Uterine smooth muscle cell (primary cell): ENCODE measurements at places on chromosomes 12 and 14. TPM values are rescaled to one million over a fixed set of nuclear protein-coding genes. Genes with fewer than 3 reads are reported as not detected.

Gene KERA
- total RNA-seq = not detected in 2 replicates

Gene NFKBIA
- total RNA-seq = 68.6 and 75.8 TPM in 2 replicates

Gene GPR65
- total RNA-seq = not detected in 2 replicates

Gene STYX
- 16.6 and 17.5 TPM in 2 replicates for total RNA-seq

Gene CLBA1
- 8.0 and 16.7 TPM in 2 replicates for total RNA-seq

Gene VRTN
- not detected in 2 replicates for total RNA-seq

Gene SYT10
- total RNA-seq = not detected in 2 replicates

Gene STRAP
- 75.6 and 107 TPM in 2 replicates for total RNA-seq

Gene ADAMTS20
- not detected in 2 replicates for total RNA-seq

Gene REP15
- total RNA-seq = 2.2 and 2.3 TPM in 2 replicates

Gene RDH5
- total RNA-seq = 11.9 and 17.7 TPM in 2 replicates

Gene GALNT8
- total RNA-seq = under 0.01 and 0.12 TPM in 2 replicates

Gene MUCL1
- total RNA-seq = not detected in 2 replicates

Gene MSI1
- 0.11 TPM in 1 of 2 replicates, not detected in the other for total RNA-seq

Gene GNPTAB
- total RNA-seq = 31.0 and 39.9 TPM in 2 replicates

Gene NANOG
- total RNA-seq = not detected in 2 replicates

Gene PPP4R4
- 3.2 and 4.9 TPM in 2 replicates for total RNA-seq

Gene SLC10A1
- not detected in 2 replicates for total RNA-seq

Gene TAS2R7
- total RNA-seq = not detected in 2 replicates

Gene CINP
- total RNA-seq = 44.1 and 58.4 TPM in 2 replicates

Gene SDR9C7
- total RNA-seq = not detected in 2 replicates

Gene LRCOL1
- total RNA-seq = 0.33 and 0.37 TPM in 2 replicates

Gene LHX5
- not detected in 2 replicates for total RNA-seq

Gene ATXN3
- total RNA-seq = 48.2 and 57.8 TPM in 2 replicates

Gene LBHD2
- total RNA-seq = not detected in 2 replicates

Gene WNT5B
- 91.7 and 96.5 TPM in 2 replicates for total RNA-seq

Gene RD3L
- not detected in 2 replicates for total RNA-seq

Gene DTD2
- 43.0 and 48.9 TPM in 2 replicates for total RNA-seq
